Spleen (tissue), 13 donors: ENCODE measurements at places on chromosomes 1 and 21.

GRCh38 chr1:151000408-151000807, 6.3 kb downstream of the MINDY1 start:
- no peak for DNase-seq

- DNase-seq: no peak
Observed at GRCh38 chr1:37237948-37238347, 203.6 kb upstream of the GRIK3 start.

- DNase-seq: no peak
Observed at GRCh38 chr1:115890580-115890979, 49.7 kb upstream of the NHLH2 start.

DNA sequence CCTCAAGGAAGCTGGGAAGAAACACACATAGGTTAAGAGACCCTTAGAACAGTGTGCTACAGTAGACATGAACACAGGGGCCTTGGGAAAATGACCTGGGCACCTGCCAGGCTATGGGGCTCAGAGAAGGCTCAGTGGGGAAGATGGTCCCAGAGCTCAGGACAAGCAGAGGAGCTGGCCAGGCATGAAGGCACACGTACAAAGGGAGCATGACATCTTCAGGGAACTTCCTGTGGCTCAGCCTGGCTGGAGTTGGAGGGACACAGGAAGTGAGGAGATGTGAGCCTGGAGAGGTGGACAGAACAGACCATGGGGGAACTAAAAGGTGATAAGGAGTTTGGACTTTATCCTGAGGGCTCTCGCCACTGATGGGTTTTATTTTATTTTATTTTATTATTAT, 3.8 kb upstream of the SLC50A1 start:
- DNase-seq: no peak

- peak; percentile 71 for DNase-seq
Observed at GRCh38 chr1:111334169-111334568, 43.5 kb downstream of the CHIA start.

DNA sequence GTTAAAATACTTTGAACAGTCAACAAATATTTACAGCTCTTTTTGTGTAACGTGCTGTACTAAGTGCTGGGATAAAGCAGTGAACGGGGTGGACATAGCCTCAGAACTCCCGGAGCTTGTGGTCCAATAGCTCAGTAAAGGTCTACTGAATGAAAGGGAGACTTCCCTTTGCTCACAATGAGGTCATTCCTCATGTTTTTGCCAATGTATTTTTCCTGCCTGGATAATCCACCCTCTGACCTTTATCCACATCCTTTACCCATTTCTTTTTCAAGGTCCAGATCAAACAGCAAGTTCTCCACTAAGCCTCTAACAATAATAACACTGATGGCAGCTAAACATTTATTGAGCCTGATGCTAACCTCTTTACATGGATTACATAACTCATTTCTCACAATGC, 55.9 kb downstream of the LEPR start:
- DNase-seq: no peak

- DNase-seq: no peak
Observed at GRCh38 chr1:219189021-219189824, 15.5 kb downstream of the LYPLAL1 start.
